ENCODE measurements at places on chromosomes 13 and 19.

DNA sequence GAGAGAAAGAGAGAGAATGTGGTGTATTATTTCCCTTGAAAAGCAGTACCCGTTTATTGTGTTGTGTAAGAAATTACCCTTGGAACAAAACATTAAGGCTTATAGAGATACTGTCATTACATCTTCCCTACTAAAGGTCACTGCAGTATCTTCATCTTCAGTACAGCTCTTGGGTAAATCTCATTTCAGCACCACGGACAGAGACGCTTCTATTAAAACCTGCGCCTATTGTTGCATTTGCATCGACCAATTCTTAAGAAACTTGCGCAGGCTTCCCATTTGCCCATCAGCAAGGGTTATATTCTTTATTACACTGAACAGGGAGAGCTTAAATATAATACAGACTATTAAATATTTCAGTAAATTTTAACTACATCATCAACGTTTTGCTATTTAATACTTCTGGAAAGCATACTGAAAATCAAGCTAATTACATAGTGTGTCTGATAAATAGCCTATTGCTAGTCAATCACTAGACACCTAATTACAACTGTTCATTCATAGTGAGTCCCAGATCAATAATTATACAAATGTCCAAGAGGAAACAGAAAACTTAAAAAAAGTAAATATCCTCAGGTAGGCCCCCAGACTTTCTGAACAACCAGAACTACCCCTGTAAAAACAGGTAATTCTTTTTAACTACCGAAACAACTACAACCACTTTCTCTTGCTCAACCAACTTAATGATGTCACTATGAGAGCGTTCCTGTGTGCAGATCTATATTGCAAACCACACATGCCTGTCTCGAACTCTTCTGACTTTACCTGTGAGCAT, 350.6 kb downstream of the LIG4 start:
- DNase-seq: peak; percentile 31

DNA sequence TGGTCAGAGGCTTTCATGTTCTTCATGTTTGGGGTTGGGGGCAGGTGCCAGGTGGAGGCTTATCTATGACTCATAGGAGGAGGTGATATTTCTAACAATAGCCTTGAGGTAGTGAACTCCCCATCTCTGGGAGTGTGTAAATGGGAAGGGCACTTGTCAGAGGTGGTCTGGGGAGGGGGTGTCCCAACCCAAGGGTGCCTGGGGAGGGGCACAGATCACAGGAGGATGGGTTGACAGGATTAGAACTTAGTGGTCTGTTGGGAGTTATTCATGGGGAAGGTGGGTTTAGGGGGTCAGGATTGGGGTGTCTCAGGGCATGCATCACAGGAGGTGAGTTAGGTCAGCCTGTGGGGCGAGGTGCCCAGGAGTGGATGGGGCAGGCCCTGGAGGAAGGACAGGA, 1.6 kb downstream of the ACTL9 start:
- no peak for DNase-seq

- no peak for DNase-seq
Observed at GRCh38 chr19:46896076-46896794, 35.4 kb downstream of the ARHGAP35 start.

- DNase-seq: no peak
Observed at GRCh38 chr13:54373211-54373610, 1344.6 kb downstream of the OLFM4 start.

DNA sequence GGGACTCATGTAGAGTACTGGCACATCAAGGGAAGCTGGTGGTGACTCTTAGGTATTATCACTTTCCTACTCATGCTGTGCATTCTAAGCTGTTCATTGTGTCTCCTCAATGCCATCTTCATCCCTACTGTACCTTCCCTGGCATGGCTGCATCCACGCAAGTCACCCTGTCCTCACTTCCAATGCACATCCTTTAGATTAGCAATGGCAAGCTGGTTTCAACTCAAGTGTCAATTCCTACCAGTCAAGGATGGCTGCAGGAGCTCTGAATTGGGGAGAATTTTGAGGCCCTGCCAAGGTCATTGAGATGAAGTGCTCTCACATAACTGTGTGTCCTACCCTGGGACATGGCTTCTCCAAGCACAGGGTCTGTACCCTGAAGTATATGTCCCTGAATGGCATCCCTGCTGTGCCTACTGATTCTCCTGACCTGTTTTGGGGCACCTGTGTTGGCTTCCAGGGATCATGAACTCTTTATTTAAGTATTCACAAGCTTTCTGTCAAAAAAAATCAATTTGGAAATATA, 24.6 kb downstream of the COL4A1 start:
- DNase-seq: no peak

- DNase-seq: no peak
Observed at GRCh38 chr13:79226938-79227337, 179.1 kb downstream of the RBM26 start.

DNA sequence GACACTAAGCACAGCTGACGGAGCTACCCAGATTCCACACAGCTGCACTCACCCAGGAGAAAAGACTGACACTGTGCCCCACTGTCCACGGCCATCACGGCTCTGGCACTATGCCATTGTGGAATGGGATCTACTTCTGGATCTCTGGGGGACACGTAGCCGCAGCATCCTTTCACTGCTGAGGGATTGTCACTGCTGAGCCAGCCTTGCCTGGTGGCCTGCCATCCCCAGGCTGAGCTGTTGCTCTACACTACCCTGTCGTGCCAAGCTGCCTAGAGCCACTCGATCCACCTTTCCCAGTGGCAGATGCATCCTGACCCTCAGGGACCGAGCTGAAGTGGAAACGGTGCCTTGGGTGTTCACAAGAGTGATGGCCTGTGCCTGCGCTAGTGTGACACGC, 5.0 kb upstream of the LILRB5 start:
- DNase-seq: no peak

DNA sequence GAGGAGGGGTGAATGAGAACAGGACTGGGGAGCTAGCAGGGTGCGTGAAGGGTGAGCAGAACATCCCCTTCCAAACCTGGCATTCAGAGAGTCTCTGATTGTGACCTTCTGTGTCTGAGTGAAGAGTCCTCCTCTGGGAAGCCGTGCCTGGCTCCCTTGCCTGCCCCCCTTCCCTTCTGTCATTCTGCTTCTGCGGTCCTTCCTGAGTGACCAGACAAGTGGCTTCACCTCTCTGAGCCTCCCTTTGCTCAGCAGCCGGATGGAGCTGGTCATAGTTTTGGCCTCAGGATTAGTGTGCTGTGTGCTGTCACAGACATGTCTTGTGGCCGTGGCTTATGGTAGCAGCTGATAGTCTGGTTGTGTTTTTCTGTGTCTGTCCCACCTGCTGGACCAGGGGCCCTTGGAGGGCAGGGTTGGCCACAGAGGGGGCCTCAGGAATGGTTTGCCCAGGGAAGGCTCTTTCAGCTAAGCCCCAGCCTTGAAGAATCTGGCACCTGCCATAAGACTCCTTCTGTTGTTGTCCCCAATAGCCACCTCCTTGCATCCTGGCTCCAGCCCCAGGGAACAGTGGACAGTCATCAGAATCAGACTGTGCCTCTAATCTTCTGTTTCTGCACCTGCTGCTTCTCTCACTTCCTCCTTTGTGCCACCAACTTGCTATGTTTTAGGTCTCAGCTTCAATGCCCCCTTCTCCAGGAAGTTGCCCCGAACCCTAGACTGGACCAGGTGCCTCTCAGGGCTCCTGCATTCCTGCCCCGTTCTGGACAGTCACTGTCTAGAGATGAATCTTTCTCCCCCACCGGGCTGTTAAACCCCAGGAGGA, 5.9 kb downstream of the CLPTM1 start:
- DNase-seq: no peak

- no peak for DNase-seq
Observed at GRCh38 chr13:106532111-106532929, 3.1 kb downstream of the EFNB2 start.

DNA sequence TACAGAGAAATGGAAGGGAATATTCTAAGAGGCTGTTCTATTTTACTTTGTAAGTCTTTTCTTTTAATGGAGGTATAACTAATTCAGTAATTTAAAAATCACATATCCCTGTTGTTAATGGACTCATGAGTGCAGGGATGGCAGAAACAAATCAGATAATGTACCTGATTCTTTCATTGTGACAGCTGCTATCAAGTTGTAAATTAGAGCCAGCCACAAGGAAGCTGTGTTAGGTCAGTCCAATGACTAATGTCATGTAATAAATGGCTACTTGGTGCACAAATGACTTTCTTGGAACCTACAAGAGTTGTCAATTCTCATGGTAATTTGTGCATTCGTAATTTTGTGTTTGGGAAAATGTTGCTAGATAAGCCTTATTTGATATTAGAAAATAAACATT, 446.4 kb downstream of the DCT start:
- no peak for DNase-seq

DNA sequence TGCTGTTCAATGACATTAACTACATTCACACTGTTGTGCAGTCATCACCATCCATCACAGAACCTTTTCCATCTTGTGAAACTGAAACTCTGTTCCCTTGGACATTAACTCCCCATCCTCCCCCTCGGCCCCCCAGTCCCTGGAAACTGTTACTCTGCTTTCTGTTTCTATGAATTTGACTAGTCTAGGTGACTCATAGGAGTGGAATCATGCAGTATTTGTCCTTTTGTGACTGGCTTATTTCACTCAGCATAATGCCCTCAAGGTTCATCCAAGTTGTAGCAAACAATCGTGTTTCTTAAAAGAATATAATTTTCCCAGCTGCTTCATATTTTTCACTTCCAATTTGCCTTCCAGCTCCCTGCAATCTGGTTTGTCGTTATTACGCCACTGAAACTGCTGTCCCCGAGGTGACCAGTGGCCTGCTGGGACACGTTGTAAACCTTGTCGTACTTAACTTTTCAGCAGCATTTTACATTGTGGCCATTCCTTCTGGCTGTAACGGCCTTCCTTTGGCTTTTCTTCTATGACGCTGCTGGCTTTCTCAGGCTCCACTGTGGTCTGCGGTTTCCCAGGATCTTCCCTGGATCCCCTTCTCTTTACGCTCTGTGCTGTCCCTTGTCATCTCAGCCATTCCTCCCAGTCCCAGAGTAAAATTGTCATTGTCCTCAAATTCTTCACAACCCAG, 74.0 kb downstream of the DHRS12 start:
- no peak for DNase-seq

- no peak for DNase-seq
Observed at GRCh38 chr13:52177276-52177675, 17.9 kb upstream of the NEK3 start.

DNA sequence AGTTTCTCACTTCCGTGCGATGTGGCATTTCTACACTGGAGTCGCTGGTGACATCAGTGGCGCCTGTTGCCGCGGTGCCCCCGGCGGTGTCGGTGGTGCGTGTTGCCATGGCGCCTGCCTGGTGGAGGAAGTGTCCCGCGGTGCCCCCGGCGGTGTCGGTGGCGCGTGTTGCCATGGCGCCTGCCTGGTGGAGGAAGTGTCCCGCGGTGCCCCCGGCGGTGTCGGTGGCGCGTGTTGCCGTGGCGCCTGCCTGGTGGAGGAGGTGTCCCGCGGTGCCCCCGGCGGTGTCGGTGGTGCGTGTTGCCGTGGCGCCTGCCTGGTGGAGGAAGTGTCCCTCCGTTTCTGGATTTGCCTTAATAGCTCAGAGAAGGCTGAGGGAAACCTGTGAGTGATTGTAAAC, 127.6 kb downstream of the KDM4B start:
- DNase-seq: no peak

DNA sequence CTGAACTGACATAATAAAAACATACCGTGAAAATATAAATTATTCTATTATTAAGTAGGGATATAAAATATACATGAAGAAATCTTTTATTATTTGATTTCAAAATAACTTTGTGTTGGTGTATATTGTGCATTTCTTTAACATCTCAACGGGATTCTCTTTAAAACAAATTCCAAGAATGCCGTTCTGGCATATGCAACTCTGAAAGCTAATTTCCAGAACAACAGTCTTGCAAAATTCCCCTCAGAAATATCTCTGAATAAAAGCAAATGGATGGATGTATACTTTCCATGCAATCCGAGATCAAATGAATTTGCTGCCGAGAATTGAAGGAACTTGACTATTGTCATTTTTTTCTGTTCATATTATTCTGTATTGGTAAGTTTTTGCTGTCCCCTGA, 1579.8 kb downstream of the PCDH9 start:
- DNase-seq: no peak

- peak; percentile 81 for DNase-seq
Observed at GRCh38 chr13:111658145-111659100, 338.0 kb downstream of the TEX29 start.

- no peak for DNase-seq
Observed at GRCh38 chr13:109180905-109181425, 551.6 kb downstream of the MYO16 start.

DNA sequence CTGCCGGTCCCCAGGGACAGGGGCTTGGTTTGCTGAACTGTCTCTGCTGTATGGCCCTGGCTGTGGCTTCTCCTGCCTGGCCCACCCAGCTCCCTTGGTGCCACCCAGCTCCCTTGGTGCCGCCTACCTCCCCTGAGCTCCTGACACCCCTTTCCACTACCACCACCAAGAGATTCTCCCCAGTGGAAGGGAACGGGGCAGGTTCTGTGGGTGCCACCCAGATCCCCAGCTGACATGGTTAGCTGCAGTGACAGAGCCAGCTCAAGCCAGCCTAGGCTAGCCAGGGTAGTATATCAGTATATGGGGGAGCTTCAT, 28.5 kb upstream of the POP4 start:
- DNase-seq: no peak

GRCh38 chr19:38842439-38843174, 7.2 kb downstream of the HNRNPL start:
- no peak for DNase-seq

DNA sequence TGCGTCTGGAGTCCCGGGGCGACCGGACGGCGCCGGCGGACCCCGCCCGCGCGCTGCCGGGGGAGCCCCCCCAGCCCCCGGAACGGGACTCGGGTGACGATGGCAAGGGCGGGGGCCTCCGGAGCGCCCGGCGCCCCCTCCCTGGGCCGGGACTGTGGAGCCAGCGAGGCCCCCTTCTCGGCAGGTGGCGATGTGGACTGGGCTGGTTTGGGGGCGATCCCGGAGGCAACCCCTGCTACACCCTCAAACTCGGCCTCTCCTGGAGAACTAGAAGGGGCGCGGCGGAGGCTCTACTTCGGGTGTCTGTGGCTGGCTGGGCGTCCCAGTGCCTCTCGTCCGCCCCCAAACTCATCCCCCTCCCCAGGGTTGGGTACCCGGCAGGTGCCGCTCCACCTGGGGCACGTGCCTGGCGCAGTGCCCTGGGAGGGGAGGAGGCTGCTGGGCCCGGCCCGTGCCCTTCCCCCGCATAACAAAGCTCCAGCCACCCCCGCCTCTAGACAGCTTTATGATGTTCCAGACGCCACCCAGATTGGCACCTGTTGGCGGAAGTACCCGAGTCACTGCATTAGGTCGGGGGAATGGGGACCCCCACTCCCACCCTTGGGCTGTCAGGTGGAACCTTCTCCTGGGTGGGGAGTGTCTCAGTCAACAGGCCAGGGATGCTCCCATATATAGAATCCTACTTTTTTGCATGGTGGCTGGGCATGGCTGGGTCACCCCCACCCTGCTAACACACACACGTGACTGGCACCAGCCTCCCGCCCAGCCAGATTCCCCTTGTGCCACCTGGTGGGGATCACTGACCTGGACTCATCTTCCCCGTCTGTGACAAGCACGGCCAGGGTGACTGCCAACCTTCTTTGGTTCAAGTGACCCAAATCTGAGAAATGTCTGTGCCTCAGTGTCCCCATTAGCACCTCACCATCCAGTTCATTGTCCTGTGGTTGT, 722 bp downstream of the PKN1 start:
- peak; percentile 53 for DNase-seq
